Stimulated activated CD8-positive, alpha-beta memory T cell treated with anti-CD3 and anti-CD28 coated beads, Interleukin-15, amount 100 ng/mL, for 1 hour (primary cell): ENCODE measurements at places on chromosomes 2 and 18.

DNA sequence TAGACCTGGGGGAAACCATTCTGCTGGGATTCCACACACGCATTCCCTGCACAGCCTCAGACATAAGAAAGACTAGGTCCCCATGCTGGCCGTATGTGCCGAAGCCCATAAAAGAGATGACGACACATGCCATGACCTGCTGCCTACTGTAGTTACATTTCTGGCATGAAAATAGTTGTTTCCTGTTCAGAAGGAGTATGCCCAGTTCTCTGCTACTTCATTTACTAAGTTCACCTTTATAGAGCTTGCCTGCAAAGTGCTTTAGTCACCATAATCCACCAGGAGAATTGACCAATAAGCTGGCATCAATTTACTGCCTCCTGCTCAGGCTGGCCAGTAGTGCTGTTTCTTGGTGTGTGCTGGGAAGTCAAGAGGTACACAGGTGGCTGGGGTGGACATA is 150.2 kb upstream of the ALPP start:
- DNase-seq, result no peak

- DNase-seq, result no peak
Observed at GRCh38 chr2:224576088-224576715, 9.0 kb downstream of the CUL3 start.

GRCh38 chr18:44887227-44887631 is 206.5 kb downstream of the SETBP1 start:
- DNase-seq, result no peak

GRCh38 chr2:40886655-40887054 is 434.8 kb upstream of the SLC8A1 start:
- DNase-seq, result no peak

DNA sequence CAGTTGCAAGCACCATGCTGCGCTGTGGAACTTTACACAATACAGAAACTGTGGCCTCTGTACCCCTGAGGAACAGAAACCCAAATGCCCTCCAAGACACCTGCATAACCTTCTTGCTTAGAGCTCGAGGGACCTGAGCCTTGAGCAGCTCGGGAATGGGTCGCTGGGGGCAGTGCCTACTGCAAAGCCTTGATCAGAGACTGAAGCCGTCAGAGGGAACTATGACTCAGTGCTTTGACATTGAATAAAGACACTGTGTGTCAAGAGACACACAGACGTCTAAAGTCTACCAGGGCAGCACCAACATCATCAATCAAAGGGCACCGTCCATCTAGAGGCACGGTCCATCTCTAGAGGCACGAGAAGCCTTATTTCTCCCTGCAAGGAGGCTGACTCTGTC is 30.6 kb downstream of the GPR45 start:
- no peak for DNase-seq

DNA sequence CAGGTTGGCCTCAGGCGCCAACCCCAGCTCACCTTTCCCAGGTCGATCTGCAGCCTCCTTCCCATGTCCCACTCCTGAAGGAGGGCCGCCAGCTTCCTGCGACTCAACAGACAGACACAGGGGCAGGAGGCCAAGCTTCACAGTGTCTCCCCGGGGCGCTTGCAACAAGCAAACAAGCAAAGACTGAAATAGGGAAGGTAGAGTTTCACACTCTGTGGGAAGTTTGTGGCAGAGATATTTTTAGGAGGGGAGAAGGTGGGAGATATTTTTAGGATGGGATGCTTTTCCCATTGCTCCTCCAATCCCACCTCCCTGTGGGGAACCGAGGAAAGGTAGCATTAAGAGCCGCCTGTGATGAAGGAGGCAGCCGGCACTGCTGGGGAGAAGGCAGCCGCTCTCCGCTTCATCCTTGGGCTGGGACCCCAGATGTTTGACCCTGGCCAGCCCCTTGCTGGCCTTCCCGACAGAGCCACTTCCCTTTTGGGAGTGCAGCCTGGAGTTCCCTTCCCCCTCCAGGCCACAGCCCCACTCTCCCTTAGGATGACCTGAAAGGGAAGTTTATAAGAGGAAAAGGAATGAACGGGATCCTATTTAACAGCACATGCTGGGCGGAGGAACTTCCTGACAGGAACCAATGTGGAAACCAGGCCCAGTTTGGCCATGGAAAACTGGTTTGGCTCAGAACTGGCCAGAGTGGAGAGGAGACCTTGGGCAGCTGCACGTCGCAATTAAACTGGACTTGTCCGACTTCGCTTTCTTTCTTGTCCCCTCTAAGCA is 142.2 kb upstream of the SMAD2 start:
- DNase-seq, result no peak

- DNase-seq, result no peak
Observed at GRCh38 chr2:219573166-219573565, 1.1 kb downstream of the INHA start.

- no peak for DNase-seq
Observed at GRCh38 chr2:206856513-206856912, 82.8 kb upstream of the CPO start.

- no peak for DNase-seq
Observed at GRCh38 chr18:61608316-61608715, 275.1 kb downstream of the CDH20 start.
